Cardiac fibroblast (primary cell): ENCODE measurements at places on chromosomes 12 and 14.
A peak's percentile ranks its signal among the peaks of the same experiment; 100 is the strongest.

DNA sequence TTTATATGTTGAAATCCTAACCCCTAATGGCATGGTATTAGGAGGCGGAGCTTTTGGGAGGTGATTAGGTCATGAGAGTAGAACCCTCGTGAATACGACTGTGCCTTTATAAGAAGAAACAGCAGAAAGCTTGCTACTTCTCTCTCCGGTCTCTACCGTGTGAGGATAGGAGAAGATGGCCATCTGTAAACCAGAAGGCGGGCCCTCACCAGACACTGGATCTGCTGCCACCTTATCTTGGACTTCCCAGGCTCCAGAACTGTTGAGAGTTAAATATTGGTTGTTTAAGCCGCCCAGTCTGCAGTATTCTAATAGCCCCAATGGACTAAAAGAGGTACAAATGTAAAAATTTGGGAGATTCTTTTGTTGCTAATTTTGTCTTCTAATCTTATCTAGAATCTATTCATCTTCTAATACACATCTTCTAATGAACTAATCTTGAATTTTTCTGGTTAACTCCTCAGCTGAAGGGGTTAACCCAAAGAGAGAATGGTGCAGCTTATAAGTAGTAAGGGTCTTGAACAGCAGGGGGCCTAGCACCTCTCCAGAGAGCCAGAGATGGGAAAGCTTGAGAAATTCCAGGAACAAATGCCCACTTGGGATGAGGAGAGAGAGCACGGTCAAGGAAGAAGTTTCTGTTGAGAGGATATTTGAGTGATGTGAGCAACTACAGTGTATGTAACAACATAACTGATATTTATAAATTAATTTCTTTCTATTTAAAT lies 264.0 kb upstream of the GRIP1 start:
- no peak for DNase-seq

DNA sequence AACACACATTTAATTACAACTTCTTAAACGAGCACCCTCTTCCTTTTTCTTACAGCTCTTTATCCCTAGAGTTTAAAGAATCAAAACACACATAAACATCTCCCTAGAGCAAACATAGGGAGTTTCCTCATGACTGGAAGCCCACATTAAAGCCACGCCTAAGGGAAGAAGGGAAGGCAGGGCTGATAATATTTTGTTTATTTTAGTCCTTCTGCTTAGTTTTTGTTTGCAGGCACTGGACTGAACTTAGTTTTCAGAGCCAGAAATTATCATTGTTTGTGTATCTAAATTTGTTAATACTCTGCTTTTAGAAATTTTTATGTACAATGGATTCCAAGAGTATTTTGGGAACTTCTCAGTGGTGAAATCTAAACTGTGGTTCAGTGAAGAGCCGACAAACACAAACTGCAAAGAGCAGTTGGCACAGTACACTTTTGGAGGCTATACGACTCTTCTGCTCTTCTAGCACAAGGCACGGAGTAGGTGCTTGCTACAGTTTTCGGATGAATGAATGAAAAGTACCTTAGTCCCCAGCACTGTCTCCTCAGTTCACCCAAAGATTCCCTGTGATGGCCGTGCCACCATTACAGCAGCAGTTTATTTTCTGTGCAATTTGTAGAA lies 17.6 kb upstream of the AMIGO2 start:
- DNase-seq = peak; percentile 27

- no peak for DNase-seq
Measured at GRCh38 chr14:69769623-69770022, 2.7 kb downstream of the SRSF5 start.

DNA sequence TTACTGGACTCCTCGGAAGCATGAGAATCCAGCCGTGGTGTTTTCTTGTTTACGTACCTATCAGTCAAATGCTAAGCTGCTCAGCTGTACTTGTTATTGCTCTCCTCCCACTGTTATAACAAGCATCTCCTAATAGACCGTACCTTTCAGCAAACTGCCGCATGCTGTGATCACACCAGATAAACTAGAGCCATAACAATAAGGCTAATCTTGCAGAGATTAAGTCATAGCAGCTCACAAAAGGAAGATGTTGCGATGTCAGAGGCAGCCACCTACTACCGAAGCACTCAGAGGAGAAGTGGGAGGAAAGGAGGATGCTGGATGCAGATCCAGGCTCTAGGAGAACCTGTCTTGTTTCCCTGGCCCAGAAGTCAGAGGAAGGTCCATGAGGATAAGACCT lies 196.0 kb downstream of the GALC start:
- DNase-seq = no peak

GRCh38 chr12:43806737-43807072 lies 588 bp upstream of the TWF1 start:
- DNase-seq = peak; percentile 5
